Right cardiac atrium (tissue), 5 donors: ENCODE measurements at places on chromosomes 4 and X.

DNA sequence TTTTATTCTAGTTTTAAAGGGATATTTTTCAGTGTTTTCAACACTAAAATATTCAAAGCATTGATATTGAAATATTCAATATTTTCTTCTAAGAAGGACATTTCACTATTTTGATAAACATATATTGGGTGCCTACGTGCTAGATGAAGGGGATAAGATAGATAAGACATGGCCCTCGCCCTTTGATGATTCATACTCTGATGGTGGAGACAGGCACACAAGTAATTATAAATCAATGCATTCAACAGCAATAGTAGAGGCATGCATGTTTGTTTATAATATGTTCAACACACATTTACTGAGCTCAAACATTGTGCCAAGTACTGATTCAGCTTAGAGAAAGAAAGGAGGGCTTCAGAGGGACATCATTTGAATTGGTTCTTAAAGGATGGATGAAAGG is 22.7 kb downstream of the TMEM47 start:
- DNase-seq, result no peak

- no peak for DNase-seq
These were observed 40.8 kb upstream of the STX18 start for GRCh38 chr4:4582653-4583052.

GRCh38 chr4:183617075-183617474 is 41.9 kb downstream of the RWDD4 start:
- no peak for DNase-seq

- no peak for DNase-seq
These were observed 110.9 kb upstream of the ENPEP start for GRCh38 chr4:110364911-110365520.

DNA sequence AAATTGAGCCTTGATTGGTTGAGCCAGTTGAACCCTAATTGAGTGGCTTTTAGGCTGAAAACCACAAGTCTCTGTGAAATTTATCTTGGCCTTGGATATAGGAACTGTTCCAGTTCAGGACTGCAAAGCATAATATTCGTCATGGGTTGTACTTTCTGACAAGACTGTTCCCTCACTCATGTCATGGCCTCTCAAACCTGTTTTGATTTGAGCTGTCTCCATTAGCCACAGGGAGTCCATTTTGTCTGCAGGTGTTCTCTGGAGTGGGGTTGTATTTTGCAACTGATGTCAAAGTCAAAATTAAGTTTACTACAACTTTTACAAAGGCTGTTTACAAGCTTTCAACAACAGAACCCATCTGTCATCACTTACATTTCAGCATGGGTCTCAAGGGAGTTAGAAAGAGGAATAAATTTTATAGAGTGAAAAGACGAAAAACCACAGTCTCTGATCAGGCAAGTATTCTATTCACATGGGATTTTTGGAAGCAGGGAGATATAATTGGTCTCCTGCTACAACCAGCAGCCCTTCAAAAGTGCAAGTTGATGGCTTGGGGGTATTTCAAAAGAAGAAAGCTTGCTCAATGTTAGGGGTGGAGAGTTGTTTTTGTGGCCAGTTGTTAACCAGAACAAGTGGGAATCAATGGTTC is 1716.3 kb downstream of the C4orf33 start:
- no peak for DNase-seq

GRCh38 chrX:13360146-13360545 is 40.3 kb upstream of the ATXN3L start:
- DNase-seq, result no peak
